ENCODE measurements at places on chromosomes 11 and 22.

GRCh38 chr22:31550871-31551370 lies 54.6 kb downstream of the SFI1 start:
- no peak for DNase-seq

DNA sequence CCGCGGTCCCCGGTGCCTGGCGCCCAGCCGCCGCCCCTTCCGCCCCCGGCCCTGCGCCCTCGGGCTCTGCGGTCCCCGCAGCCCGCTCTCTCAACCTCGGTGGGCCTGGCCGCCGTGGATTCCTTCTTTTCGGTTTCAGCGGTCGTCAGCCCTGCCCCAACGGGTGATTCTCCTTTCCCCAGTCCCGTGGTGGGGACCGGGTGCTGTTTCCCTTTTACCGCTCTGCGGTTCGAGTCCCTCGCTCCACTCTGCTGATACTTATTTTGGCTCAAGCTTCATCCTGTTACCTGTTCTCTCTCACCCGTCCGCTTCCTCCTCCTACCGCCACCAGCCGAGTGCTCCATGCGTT lies 494 bp downstream of the ZDHHC5 start:
- DNase-seq = no peak

- no peak for DNase-seq
Measured at GRCh38 chr11:16774936-16775613, 36.6 kb downstream of the C11orf58 start.

GRCh38 chr11:91536366-91536765 lies 688.3 kb upstream of the FAT3 start:
- no peak for DNase-seq

DNA sequence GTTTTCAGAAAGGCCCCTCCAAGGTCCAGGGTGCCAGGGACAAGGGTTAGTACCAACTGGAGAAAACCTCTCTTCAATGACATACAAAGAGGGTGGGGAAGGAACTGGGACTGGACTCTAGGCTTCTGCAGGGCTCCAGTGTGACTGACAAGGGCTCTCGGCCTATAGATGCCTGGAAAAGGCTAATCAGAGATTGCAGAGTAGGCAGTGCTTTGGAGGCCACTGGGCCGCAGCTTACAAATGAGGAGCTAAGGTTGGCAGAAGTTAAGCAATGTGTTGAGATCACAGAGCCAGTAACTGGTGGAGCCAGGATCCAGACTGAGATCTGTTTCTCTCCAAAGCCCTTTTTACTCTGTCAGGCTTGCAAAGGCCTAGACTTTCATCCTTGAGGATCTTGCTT lies 7.4 kb upstream of the DGKZ start:
- DNase-seq = no peak

DNA sequence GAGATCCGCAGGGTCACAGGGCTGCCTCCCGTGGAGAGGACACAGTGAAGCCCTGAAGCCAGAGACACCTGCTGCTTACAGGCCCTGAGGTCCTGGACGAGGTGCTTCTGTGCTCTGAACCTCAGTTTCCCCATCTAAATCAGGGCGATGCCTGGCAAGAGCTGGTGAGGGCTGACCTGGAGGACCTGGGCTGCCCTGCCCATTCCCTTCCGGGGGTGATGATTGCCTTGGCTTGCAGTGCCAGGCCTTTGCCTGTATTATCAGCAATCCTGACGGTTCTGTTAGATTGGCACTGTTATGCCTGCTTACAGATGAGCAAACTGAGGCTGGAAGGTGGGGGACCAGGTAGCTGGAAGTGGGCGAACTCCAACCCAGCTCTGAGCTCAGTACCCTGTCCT lies 7.8 kb upstream of the GTSE1 start:
- DNase-seq = no peak

GRCh38 chr11:47603295-47603694 lies 9.1 kb upstream of the C1QTNF4 start:
- DNase-seq = no peak

- DNase-seq = peak; percentile 7
Measured at GRCh38 chr11:86488553-86488952, 113.9 kb downstream of the CCDC81 start.

GRCh38 chr22:22810018-22810427 lies 77.6 kb upstream of the IGLL5 start:
- DNase-seq = no peak

GRCh38 chr11:6414874-6415328 lies 4.0 kb downstream of the APBB1 start:
- no peak for DNase-seq

DNA sequence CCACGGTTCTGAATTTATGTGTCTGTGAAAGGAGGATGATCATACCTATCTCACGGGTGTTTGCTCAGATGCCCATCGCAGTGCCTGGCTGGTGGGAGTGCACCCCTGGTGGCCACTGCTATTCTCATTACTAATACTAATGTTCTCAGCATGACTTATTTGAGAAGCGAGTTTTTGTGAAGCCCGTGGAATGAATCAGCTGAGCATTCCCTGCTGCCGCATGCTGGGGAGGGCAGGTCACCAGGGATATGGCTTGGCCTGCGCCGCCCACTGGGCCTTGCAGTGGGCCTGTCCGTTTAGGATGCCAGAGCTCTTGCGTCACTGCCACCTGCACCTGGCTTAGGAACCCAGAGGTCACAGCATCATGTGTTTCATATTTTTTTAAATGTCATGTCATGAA lies 16.9 kb downstream of the CTTN start:
- no peak for DNase-seq

DNA sequence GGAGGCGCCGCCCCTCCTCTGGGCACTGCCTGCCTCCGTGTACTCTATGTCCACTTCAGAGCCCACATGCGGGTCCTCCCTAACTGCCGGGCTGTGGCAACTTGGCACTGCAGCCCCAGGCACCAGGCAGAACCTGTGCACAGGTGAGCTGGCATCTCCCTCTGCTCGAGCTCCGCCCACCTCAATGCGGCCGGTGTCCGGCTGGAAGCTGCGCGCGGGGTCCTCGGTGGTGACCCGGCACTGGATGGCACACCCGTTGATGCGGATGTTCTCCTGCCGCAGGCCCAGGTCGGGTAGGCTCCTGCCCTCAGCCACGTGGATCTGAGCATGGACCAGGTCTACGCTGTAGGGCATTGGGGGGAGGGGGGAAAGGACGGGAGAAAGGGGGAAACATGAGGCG lies 9.1 kb downstream of the LRFN4 start:
- DNase-seq = no peak

DNA sequence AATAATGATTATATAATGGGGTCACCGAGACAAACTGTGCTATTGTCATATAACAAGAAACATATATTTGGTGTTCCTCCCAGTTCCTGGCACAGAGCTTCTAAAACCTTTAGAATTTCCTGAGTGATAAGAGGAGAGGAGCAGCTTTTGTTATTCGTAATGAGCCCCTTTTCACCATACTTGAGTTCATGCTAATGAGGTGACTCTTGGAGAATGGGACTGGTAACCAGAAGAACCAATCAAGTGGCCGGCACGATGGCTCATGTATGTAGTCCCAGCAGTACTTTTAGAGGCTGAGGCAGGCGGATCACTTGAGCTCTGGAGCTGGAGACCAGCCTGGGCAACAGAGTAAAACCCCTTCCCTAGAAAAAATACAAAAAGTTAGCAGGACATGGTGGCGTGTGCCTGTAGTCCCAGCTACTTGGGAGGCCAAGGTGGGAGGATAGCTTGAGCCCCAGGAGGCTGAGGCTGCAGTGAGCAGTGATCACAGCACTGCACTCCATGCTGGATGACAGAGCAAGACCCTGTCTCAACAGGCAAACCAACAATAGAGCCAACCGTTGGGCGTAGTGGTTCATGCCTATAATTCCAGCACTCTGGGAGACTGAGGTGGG lies 62.7 kb upstream of the FTH1 start:
- DNase-seq = no peak

DNA sequence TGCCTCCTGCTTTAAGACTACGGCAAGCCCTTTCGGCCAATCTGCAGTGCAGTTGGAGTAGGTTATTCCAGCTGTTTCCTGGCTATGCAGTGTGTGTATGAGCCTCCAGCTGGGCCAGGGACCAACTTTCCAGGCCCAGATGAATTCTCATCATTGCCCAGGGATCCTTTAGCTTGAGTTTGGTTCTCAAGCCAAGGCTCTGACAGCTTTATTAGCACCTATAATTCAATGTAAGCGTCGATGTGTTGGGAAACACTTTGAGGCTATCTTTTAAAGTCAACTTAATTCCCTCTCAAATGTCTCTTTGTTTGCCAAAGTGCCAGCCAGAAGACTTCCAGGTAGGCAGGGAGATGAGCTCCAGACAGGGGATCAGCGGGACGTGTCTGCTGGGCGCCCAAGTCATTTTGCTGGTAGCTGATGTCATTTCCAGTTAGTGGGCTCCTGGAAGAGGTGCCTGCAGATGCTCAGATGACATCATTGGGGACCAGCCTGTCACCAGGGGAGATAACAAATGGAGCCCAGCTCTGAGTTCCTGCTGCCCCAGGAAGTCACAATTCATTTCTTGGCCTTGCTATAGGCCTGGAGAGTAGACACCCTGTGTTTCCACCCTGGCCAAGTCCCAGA lies 520.4 kb downstream of the SOX6 start:
- DNase-seq = no peak

GRCh38 chr22:45996241-45997076 lies 19.5 kb upstream of the WNT7B start:
- no peak for DNase-seq

GRCh38 chr11:129077191-129077590 lies 114.9 kb downstream of the ARHGAP32 start:
- DNase-seq = no peak

- DNase-seq = no peak
Measured at GRCh38 chr11:86176165-86176884, 68.2 kb upstream of the EED start.

GRCh38 chr11:5933116-5933515 lies 8.9 kb upstream of the OR56A3 start:
- no peak for DNase-seq

DNA sequence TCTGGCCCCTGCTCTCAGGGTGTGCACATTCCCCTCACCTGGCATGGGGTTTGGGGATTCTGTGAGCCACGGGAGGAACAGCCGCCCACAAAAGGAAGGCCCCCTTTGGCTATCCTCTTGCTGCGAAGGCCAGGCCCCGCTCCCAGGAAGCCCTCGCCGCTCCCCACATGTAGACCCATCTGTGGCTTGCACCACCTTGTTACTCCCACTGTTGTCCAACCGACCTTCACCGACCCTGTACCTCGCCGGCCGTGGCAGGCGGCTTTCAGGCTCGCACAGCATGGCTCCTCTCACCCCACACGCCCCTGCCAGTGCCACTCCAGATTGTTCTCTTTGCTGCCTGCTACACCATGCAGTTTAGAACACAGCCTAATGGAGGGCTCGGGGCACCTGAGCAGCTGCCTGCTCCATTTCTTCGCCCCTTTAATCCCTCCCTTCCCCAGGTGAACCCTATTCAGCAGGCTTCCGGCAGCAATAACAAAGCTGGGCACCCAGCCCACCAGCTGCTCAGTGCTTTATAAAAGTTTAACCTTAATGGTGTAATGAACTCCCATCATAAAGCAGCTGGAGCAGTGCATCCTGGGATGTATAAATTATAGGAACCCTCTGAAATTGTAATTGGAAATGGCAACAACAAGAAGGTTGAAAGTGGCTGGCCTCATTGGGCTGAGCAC lies 10.7 kb downstream of the DAGLA start:
- no peak for DNase-seq

DNA sequence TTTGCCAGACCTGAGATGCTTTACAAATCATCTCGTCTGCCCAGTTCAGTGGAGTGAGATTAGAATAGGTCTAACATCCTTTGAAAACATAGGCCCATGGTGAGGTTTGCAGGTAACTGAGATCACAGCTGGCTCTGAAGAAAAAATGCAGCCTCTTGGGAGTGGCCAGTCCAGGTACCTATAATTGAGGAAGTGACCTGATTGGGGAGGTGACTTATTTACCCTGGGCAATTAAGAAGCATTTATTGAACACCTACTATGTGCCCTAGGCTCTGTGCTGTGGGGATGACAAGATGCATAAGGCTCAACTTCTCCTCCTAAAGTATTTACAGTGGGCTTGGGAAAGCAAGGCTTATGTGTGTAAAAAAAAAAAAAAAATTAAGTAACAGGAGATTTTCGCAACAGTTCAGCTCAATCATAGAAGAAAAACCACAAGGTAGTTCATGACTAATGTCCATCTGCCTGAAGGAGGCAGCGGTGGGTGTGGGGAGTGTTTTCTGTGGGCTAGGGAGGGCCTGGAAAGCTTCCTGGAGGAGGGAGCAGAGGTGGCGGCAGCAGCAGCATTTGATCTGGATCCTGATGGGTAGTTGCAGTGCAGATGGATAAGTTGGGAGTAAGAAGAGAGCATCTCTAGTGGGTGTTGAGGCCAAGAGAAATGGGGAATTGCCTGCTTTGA lies 16.1 kb downstream of the MICAL2 start:
- DNase-seq = no peak

DNA sequence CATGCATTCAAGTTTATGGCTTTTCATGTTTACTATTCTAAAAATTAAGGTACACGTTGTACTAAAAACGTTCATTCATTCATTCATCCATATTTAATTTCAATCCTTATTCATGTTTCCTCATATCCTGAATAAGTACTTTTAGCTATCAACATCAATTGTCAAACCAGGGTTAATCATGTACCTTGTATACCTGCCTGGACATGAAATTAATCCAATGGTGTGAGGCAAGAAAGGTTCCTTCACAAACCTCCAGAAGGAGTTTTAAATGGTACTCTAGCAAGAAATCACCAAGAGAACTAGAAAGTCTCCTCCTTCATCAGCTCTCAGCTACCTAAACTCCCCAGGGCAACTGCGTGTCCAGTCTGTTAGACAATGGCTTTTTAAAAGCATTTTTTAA lies 33.4 kb downstream of the TMEM123 start:
- no peak for DNase-seq

DNA sequence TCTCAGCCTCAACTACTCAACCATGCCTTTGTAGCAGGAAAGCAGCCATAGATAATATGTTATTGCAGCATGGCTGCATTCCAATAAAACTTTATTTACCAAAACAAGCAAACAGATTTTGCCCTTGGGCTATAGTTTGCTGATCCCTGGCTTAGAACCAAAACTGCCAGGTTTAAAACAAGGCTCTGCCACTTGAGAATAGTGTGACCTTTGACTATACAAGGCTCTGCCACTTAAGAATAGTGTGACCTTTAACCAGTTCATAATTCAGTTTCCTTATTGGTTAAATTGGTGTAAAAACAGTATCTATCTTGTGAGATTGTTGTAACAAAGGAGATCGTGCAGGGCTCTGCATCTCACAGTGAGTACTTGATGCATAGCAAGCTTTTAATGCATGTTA lies 217.3 kb upstream of the MTNR1B start:
- DNase-seq = no peak

Data from NCI-H187 (cell line).